ENCODE measurements at places on chromosomes 6 and 20.

GRCh38 chr6:141719476-141719875 lies 413.2 kb upstream of the GJE1 start:
- DNase-seq = no peak

DNA sequence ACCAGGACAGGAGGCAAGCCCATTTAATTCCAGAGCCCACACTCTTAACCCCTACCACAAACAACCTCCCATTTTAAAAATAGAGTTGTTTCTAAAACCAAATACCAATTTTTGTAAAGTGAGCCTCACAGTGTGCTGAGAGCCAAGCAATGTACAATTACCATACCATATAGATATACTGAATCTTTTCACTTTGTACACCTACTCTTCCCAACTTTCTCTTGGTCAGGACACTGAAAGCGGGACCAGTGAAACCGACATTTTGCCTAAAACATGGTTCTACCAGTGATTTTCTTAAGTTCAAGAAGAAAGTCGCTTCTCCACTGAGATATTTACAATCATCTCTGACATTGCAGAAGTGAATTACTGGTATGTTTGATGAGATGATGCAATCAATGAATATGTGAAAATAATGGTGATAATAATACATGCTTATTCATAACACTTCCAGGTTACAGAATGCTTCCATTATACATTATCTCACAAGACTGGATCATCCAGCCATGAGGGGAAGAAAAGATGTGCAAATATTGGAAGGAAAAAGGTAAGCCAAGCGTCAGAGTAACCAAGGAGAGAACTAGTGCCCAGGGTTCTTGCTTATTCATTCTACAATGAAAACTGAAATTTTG lies 74.1 kb downstream of the HIVEP2 start:
- DNase-seq = no peak

DNA sequence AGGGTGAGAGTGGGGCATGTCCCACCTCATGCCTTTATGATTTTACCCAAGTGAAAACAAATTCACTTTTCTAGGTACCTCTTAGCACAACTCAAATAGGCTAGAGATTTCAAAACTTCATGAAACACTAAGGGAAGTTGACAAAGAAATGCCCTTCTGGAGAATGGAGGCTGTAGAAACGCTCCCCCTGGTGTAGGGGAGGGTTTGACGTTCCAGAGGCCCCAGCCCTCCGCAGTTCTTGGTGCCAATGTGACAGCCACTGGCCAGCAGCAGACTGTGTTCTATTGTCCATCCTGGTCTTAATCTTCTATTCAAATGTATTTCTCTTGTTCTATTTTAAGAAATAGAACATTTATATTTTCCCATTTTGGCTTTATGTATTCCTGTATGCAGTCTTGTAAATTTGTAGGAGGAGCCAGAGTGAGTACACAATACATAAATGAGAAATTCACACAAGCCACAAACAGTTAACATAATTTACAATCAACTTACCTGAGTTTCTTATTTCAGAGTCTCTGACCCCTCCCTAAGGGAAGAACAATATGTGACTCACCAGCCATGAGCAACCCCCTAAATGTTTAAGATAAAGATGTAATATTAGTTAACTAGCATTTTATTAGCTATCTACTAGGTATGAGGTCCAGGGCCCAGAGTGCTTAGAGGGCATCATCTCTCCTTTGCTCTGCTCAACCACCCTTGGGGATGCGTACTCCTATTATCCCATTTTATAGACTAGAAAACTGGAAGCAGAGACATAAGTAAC lies 8.8 kb upstream of the MUC21 start:
- no peak for DNase-seq

GRCh38 chr6:32970413-32971241 lies 2.2 kb downstream of the BRD2 start:
- DNase-seq = peak; percentile 71

GRCh38 chr20:45782890-45783289 lies 8.8 kb downstream of the WFDC3 start:
- peak; percentile 22 for DNase-seq

DNA sequence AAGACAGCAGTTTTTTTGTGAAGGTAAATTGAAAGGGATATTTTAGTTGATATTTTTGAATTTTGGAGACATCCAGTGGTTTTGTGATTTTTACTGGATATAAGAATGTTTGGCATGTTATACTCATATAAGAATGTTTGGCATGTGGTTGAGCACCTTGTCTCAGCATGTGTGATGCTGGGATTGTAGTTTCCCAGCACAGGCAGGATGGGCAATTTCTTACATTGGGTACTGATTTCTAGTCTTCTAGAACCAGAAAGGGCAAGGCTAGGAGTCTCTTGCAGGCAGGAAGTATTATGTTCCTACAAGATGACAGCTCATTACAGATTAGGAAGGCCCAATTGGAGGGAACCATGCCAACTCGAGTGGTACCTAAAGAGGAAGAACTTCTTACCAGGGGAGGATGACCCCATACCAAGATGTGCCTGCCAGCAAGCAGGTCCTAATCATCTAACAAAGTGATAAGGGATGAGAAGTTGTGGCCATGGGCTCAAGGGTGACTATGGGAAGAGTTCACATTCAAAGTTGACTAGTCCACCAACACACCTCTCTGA lies 377.8 kb downstream of the UTRN start:
- no peak for DNase-seq

DNA sequence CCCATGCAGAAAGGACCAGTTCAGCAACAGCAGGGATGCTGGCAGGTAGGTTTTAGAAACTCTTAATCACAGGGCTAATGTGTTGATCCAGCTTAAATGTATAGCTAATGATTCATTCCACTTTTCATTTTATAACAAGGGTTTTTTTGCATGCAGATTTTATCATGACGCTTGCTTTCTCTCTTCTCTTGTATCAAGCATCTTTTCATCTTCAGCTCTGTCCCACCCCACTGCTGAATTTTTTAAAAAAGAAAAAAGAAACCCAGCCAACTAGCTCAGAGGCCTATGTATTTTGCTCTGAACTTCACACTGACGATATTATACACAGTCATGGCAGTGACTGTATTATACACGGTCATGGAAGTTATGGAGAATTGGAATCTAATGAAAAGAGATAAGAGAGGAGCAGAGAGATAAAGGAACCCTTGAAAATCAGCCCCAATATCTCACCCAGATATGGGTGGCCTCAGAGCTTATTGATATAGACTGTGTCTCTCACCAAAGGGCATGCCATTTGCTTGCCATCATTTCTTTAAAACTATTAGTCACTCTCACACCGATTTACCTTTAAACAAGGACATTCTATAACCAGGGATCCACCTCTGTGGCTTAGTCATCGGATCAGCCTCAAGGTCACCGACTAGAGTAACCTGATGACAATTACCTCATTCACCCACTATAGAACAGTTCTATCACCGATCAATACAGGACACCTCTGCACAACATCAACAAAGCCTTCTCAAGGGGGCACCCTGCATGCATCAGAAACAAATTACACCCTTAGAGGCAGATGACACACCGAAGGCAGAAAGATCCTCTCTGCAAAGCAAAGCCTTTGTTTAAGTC lies 222.0 kb downstream of the ATXN1 start:
- DNase-seq = no peak

GRCh38 chr6:104710543-104711335 lies 149.0 kb downstream of the HACE1 start:
- DNase-seq = no peak

DNA sequence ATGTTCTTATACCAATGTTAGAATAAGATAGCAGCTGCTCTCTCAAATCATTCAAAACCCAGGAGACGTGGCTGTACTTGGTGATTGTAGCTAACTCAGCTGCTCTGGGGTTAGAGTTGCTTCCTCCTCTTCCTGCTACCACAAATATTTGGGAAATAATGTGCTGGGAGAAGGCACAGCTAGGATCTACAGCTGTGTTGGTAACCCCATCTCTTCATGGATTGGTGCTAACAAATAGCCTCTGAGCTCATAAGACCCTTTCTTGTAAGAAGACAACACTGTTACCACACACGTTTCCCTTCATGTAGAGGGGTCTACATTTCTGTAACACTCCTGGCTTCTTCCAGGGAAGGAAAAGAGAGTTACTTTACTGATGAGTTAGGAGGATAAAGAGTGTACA lies 911.0 kb upstream of the CITED2 start:
- no peak for DNase-seq

- DNase-seq = no peak
These were observed 60.9 kb downstream of the EPHA7 start for GRCh38 chr6:93358435-93358834.

DNA sequence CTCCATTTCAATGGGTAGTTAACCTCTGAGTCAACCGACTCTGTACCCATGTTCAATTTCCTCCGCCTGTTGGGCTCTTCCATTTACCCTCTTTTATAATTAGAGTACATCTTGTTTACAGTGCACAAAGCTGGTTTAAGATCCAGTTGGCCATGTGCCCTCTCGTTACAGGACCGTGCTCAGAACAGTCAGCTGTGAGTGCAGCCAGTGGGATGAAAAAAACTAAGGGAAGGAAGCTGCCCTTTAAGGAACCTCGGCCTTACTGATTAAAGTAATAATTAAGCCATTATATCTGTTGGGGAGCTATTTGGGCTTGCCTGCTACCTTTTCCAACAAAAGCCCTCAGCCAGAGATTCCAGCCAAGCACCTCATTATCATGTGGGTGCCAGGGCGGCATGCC lies 68.8 kb downstream of the TMEM170B start:
- DNase-seq = no peak

DNA sequence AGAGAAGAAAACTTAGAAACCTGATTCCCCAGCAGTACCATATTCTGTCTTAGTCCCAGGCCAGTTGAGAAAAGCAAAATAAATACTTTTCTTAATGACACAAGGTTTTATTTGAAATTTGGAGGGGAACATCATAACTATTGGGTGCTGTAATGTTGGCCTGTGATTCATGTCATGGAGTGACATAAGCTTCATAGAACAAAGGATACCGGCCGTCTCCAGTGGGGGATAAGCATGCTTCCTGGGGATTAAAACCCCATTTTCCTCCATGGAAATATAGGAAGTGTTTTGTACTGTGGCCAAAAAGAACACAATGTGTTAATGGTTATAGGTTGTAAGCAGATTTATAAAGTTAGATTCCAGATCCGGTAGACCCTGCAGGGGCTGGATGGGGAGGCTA lies 18.0 kb downstream of the MTHFD1L start:
- DNase-seq = no peak

DNA sequence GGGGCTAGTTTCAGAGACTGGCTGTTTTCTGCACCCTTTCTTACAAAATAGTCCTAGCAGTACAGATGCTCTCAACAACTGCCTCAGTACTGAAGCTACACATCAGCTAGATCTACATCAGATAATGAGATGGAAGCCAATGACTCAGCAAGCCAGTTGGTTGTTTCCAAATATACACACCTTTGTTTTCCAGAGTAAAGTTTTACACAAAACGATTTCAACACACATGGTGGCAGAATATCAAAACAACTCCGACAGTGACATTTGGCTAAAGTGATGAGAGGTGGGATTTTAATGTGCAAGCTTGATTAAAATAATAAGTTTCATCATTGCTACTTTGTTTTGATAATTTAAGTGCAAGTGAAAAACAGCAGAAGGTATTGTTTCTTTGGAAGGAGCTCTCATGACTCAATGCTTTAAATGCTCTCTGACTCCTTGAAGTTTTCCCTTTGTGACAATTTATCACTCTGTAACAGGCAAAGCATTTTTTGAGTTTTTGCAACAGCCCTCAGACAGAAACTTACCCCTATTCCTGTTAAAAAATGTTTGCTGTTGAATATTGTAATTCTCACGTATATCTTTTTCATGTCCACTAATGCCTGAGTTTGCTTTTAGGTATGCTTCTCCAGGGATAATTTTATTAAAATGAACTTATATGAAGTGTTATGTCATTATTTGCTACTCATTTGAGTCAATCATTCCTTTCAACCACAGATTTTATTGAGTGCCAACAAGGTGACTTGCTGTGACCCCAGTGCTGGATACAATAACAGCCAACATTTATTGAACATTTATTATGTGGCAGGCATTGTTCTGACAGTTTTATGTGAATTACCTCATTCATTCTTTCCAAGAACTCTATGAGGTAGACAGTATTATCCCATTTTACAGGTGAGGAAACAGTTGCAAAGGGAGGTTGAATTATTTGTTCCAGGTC lies 882.0 kb downstream of the TFAP2A start:
- no peak for DNase-seq

DNA sequence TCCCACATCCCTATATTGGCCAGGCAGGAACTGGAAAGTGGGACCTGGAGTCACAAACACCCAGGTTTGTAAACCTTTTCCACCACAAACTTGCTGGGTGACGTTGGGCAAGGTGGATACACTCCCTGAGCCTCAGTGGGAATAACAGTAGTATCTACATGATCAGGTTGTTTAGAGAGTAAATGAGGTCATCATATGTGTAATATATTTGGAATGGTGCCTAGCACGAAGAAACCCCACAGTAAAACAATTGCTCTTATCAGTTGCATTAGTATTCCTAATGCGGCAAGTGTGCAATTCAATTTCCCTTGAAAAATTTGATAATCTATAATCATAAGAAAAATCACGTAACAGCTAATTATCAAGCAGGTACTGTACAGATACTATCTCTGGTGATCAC lies 51.9 kb downstream of the HIVEP2 start:
- DNase-seq = no peak

GRCh38 chr6:149482545-149483333 lies 2.1 kb downstream of the ZC3H12D start:
- DNase-seq = no peak

- no peak for DNase-seq
These were observed 38.0 kb upstream of the HSF2 start for GRCh38 chr6:122361314-122361979.

DNA sequence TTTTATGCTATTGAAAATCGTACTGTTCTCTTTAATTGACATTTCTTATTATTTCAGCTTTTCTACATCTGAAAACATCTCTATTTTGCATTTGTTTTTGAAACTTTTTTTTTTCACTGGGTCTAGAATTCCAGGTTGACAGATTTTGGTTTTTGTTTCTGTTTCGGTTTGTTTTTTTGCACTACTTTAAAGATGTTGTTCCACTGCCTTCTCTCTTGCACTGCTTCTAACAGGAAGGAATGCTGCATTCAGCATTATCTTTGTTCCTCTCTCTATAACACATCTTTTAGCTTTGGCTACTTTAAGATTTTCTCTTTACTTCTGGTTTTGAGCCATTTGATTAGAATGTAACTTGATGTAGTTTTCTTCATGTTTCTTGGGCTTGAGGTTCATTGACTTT lies 20.1 kb upstream of the SLC17A1 start:
- no peak for DNase-seq

DNA sequence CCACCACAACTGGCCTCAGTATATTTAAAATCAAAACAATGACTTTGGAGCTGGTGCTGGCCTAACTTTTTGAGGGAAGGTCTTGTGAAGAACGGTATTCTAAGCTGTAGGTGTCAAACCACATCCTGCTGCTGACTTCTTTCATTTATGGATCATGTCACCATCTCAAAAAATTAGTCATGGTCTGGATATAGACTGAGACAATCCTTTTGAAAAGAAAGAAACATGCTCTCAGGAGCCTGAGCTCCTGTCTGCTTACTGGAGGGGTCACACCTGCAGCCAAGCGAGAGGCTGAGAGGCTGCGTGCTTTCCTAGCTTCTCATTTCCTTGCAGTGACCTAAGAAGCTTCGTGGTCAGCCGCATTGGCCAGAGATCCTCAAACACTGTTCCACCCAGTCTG lies 55.2 kb downstream of the TIAM2 start:
- no peak for DNase-seq

GRCh38 chr6:143607974-143608373 lies 69.8 kb upstream of the PHACTR2 start:
- DNase-seq = no peak

Measured in kidney capillary endothelial cell (primary cell).